BJ (cell line): ENCODE measurements at places on chromosomes 3 and 15.

GRCh38 chr3:171654809-171655208 is 155.5 kb downstream of the PLD1 start:
- DNase-seq = no peak

GRCh38 chr3:144942093-144942837 is 970.6 kb downstream of the DIPK2A start:
- DNase-seq = no peak

GRCh38 chr3:136637176-136637575 is 115.0 kb downstream of the STAG1 start:
- DNase-seq = no peak

DNA sequence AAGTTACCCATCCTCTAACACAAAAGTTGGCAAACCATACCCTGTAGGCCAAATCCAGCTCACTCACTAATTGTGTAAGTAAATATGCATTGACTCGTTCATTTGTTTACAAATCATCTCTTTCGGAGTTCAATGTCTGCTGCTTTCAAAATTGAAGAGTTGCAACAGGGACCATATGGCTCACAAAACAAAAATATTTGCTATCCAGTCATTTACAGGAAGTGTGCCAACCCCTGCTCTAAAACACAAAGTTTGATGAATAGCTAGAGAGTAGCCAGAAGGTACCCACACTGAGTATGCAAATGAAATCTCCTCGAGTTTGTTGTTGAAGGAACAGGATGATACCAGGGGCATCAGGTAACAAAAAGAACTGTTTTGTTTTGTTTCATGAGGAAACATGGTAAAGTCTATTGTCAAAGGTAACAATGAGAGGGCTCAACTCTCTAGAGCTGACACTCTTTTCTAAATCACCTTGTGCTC is 236.2 kb upstream of the THBS1 start:
- DNase-seq = no peak

- no peak for DNase-seq
Measured at GRCh38 chr15:25238716-25239470, 199.9 kb downstream of the UBE3A start.

GRCh38 chr3:125107861-125108567 is 52.2 kb upstream of the HEG1 start:
- peak; percentile 74 for DNase-seq

- DNase-seq = no peak
Measured at GRCh38 chr3:169432708-169433432, 230.6 kb downstream of the MECOM start.

DNA sequence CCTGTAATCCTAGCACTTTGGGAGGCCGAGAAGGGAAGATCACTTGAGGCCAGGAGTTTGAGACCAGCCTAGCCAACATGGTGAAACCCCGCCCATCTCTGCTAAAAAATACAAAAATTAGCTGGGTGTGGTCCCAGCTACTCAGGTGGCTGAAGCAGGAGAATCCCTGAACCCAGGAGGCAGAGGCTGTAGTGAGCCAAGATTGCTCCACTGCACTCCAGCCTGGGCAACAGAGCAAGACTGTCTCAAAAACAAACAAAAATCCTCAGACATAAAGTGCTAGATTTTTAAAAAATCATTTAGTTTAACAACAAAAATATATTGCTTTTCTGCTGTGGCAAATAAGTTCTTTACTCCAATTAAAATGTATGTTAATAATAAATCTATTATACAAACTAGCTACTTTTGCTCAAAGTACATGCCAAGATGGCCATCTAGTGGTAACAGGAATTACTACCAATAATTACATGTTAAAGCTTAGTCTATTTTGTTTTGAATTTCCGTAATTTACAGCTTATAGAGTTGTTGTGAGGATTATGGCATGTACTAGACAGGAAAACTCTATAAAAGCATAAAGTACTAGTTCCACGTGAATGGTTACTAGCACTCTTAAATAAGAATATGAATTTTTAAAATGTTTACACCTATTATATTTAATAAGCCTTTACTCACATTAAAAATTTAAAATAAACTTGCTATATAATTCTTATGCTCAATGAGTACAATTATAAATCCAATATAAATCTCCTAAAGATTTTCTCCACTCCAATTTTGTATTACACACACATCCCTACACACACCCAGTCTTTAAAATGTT is 39.0 kb downstream of the GABPB1 start:
- no peak for DNase-seq

- no peak for DNase-seq
Measured at GRCh38 chr3:146209371-146209770, 41.5 kb downstream of the PLSCR4 start.

GRCh38 chr3:72428803-72429202 is 419.4 kb downstream of the SHQ1 start:
- DNase-seq = no peak

- DNase-seq = no peak
Measured at GRCh38 chr15:36673039-36673438, 93.6 kb downstream of the CDIN1 start.

- DNase-seq = no peak
Measured at GRCh38 chr15:100880139-100880896, 687 bp downstream of the ALDH1A3 start.

- no peak for DNase-seq
Measured at GRCh38 chr15:60634815-60635214, 155.9 kb upstream of the ICE2 start.

DNA sequence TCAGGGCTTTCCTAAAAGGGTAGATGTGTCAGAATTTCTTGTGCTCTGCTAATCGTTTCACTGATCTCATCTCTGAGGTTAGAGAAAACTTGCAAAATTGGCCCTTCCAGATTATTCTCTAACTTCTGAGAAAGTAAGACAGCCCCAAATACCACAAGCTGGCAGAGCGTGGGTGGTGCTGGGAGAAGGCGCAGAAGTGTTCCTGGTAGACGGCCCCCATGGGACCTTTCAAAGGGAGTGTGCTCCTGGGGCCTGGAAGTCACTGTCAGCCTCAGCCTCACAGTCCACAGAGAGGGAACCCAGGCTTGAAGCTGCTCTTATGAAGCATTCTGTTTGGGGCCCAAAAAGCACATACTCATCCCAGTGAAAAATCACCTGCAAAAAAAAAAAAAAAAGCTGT is 86.5 kb upstream of the PFN2 start:
- DNase-seq = no peak

DNA sequence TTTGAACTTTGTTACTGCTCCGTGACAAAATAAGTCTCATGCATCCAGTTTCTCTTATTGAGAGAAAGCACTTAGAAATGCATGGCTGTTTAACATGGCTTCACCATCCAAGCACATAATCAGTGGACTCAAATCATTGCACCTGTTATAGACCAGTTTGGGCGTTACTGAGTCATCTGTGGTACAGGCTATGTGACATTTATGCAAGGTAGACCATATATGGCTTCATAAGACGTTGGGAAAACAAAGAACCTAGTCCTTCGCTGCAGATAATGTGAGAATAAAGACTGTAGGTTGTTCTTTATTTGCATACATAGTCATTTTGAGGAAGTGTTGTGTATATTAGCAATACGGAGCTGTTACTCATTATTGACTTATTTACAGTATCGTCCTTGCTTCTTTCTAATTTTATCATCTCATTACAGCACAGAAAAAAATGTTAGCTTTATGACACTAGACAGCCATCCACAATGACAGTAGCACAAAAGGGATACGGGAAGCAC is 374.7 kb downstream of the IL5RA start:
- no peak for DNase-seq

DNA sequence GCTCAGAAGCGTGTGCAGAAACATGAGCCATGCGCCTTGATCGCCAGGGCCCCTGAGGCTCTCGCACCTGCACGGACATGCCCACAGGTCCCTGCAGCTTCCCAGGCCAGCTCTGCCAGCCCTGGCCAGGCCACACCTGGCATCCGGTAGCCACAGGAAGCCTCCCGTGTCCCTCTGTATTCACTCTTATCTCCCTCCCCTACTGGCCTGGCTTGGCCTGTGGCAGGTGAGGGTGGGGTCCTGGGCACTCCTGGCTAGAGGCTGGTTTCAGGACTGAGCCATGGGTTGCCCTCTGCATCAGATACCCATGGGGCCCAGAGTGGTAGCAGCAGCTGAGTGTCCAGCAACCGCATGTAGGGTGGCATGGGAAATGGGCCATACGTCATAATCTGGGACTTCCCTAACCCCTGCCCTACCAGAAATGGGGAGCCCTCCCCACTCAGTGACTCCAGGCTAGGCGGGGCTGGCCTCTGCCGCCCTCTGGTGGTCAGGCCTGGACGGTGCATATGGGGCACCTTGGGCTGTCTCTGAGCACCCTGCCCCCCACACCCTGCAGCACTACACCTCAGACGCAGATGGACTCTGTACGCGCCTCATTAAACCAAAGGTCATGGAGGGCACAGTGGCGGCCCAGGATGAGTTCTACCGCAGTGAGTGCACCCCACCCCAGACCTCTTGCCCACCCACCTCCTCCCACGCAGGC is 12.6 kb upstream of the LMAN1L start:
- no peak for DNase-seq

GRCh38 chr3:52052831-52053306 is 3.5 kb downstream of the DUSP7 start:
- DNase-seq = peak; percentile 31

DNA sequence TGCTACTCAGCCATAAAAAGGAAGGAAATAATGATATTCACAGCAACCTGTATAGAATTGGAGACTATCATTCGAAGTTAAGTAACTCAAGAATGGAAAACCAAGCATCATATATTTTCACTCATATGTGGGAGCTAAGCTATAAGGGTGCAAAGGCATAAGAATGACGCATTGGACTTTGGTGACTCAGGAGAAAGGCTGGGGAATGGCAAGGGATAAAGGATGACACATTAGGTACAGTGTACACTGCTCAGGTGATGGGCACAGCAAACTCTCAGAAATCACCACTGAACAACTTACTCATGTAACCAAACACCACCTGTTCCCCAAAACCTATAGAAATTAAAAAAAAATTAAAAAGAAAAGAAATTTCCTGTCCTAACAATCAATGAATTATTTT is 42.7 kb downstream of the ALCAM start:
- no peak for DNase-seq

GRCh38 chr15:70355275-70355795 is 257.6 kb upstream of the TLE3 start:
- DNase-seq = no peak

- no peak for DNase-seq
Measured at GRCh38 chr3:139140553-139140952, 95.9 kb upstream of the PRR23C start.

- DNase-seq = peak; percentile 39
Measured at GRCh38 chr15:57505949-57506391, 85.7 kb upstream of the MYZAP start.

GRCh38 chr15:93087825-93088199 is 1.2 kb downstream of the RGMA start:
- no peak for DNase-seq
